T follicular helper cell (primary cell): ENCODE measurements at places on chromosomes 4 and X.

DNA sequence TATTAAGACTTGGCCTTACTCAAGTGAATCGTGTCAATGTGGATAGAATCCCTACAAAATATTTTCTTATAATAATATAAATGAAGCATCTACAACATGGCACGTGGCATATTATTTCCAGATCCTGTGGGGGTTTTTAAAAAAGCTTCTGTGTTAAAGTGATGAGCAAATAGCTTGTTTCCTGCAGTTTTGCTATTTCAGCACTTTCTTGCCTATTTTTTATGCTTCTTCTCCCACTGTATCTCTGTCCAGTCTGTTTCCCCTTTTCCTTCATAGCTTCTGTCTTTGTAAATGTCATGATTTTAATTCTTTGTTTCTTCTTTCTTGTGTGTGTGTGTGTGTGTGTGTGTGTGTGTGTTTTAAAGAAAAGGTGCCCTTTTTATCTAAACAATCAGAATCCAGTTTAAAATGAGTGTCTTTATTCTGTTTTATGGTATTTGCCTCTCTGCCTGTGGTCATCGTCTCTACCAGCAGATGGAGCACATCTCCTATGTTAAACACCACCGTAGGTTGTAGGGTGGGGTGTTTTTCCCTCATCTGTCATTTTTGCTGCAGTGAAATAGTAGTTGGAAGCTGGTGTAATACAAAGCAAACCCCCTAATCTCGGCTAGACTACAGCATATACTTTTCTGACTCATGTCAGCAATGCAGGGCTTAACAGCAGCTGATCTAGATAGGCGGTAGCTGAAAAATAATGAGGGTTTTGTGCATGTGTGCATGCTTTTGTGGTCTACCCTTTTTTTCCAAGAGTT lies 33.1 kb downstream of the FTHL17 start:
- no peak for DNase-seq

DNA sequence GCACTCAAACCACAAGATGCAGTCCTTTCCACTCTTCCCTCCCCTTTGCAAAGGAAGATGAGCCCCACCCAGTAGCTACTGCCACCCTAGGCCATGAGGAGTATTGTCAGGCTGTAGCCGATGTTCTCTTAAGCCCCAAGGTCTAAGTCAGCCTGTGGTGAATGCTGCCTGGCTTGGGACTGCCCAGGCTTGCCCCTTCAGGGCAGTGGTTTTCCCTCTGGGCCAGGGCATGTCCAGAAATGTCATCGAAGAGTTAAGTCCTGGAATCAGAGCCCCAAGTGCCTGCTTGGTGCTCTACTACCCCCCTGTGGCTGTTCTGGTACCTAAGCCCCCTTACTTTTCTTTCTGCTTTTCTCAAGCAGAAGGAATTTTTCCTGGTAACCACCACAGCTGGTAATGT lies 11.8 kb upstream of the PGK1 start:
- DNase-seq: no peak

DNA sequence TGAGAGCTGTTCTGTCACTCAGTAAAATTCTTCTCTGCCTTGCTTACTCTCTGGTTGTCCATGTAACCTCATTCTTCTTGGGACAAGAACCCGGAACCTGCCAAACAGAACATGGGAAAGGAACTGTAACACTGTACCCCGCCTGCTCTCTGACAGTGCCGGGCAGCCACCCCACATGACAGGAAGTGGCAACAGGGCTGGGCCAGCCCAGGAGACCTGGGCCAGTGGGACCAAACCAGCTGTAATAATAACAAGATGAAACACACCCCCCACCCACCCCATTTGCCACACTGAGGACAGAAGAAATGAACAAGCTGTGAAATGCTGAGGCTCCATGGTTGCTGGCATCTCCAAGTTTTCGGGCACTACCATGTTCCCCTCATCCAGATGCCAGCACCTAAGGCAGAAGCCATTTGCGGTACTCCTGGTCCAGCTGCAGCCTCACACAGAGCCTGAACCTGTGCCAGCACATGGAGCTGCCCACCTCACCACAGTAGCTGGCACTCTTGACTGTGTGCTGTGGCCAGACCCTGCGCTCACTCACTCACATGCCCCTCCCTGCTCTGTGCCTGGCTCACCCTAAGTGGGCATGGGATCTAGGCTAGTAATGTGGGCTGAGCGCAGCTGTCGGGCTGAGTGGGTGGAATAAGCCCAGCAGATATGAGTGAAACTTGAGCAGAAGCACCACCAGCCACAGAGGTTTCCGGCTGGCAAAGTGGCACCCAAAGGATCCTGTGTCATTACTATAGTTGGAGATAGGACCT lies 126.2 kb upstream of the UGT8 start:
- no peak for DNase-seq

DNA sequence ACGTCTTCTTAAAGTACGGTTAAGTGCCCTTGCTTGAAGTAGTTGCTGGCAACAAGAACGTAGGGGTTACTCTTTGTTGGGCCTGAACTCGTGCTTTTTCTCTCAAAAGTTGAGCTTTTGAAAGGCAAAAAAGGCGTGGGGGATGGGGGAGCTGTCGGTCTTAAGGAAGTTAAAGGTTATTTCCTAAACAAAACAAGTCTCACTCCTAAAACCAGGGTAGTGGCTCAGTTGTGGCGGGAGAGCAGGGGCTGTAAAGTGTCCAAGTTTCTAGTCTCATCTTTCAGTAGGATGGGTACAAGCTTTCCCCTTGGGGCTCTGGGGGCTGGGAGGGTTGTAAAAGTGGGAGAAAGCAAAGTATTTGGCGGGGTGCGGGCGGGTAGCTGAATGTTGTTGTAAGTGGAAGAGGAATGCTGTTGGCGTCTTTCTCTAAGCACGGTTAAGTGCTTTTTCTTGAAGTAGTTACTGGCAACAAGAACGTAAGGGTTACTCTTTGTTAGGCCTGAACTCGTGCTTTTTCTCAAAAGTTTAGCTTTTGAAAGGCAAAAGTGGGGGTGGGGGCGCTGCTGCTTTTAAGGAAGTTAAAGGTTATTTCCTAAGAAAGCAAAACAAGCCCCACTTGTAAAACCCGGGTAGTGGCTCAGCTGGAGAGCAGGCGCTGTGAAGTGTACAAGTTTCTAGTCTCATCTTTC lies 904 bp upstream of the WDR1 start:
- DNase-seq: no peak

DNA sequence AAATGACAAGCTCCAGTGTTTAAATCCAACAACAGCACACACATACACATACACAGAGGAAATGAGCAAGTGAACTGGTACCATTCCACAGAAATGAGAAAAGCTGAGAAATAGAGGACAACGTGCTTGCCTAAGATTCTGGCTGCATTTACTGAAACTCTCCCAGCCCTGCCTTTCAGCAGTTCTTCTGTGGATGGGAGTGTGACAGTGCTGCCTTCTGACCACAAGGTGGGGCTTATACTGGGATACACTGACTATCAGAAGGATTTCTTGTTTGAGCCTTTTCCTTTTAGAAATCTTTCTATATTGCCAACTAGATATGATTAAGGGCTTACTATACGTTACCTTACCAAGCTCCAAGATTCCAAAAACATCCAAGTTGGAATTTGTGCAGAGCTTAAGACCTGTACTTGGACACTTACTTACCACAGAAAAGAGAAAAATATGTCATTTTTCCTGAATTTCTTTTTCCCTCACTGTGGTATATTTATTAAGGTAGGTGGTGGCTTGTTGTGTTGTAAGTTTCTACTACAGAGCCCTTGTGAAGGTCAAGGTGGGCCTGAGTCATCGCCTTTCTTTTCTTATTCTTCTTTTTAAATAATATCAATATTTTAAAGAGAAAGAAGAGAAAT lies 10.7 kb upstream of the CXCL8 start:
- no peak for DNase-seq

DNA sequence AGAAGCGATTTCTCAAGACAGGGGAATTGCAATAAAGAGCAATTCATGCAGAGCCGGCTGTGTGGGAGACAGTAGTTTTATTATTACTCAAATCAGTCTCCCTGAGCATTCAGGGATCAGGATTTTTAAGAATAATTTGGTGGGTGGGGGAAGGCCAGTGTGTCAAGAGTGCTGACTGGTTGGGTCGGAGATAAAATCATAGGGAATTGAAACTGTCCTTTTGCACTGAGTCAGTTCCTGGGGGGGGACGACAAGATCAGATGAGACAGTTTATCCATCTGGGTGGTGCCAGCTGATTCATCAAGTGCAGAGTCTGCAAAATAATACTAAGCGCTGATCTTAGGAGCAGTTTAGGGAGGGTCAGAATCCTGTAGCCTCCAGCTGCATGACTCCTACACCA lies 502.4 kb downstream of the NLGN4X start:
- DNase-seq: no peak

- no peak for DNase-seq
These were observed 69.6 kb upstream of the MTNR1A start for GRCh38 chr4:186624951-186625350.

DNA sequence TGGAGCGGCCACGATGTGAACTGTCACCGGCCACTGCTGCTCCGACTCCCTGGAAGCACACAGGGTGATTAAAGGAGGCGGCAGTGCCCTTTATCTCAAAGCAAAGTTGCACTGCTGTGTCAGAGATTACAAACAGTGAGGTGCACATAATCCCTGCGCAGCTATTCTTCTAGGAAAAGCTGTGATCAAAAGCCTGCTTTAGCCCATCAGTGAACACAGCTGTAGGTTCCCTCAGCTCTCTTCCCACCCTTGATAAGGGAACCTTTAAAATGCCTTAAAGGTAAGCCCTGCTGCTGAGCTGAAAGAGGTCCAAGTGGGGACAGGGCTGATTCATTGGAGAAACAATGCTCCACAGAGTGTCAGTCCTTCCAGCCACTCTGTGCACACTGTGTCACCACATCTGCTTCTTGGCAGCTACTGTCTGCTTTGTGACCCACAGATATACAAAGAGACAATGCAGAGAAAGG lies 127.6 kb downstream of the EIF4E start:
- no peak for DNase-seq

- DNase-seq: no peak
These were observed 236.5 kb downstream of the PARM1 start for GRCh38 chr4:75169427-75169826.

DNA sequence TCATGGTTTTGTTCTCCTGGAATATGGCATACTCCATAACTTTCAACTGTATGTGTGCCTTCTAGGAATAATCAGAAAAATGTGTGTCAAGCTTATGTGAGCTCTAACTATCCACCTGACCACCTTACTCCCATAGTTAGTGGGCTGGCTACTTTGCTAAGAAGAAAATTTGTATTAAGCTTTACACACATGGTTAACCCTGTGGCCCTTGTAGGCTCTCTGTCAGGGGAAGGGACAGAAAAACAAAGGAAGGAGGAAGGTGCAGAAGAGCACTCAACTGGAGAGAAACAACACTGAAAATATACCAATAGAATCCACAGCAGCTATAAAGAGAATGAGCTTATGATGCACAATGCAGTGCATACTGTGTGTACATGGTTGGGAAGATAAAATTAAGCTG lies 84.6 kb downstream of the PPP3CA start:
- DNase-seq: no peak

GRCh38 chr4:7787681-7788141 lies 151.9 kb downstream of the AFAP1 start:
- DNase-seq: no peak

- DNase-seq: no peak
These were observed 9.1 kb downstream of the KLB start for GRCh38 chr4:39415678-39416283.

DNA sequence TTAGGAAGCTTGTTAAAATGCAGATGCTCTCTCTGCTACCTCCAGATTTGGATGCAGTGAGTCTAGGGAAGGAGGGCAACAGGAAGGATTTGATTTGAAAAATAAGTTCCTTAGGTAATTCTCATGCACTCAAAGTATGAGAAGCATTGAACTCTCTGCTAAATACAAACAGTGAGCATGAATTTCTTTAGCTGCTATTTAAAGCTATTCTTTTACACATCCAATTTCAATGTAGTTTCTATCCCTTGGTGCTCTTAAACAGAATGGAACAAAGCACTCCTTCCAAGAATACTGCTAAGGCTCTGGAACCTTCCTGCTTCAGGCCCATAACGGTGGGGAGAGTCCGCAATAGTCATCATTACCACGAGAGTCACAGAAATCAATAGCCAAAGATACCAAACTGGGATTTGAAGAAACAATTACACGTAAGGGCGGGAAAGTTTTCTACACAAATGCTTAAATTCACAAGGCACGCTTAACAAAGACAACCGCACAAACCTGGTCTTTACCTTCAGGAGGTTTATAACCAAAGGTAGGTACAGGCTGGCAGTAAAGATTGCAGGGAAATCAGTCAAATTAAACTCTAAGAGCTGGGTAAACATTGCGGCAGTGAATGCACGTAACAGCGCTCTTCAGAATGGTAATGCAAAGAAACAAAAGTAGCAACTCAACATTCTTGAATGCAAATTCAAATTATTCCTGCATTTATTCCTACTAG lies 123.2 kb upstream of the NAP1L5 start:
- DNase-seq: no peak

DNA sequence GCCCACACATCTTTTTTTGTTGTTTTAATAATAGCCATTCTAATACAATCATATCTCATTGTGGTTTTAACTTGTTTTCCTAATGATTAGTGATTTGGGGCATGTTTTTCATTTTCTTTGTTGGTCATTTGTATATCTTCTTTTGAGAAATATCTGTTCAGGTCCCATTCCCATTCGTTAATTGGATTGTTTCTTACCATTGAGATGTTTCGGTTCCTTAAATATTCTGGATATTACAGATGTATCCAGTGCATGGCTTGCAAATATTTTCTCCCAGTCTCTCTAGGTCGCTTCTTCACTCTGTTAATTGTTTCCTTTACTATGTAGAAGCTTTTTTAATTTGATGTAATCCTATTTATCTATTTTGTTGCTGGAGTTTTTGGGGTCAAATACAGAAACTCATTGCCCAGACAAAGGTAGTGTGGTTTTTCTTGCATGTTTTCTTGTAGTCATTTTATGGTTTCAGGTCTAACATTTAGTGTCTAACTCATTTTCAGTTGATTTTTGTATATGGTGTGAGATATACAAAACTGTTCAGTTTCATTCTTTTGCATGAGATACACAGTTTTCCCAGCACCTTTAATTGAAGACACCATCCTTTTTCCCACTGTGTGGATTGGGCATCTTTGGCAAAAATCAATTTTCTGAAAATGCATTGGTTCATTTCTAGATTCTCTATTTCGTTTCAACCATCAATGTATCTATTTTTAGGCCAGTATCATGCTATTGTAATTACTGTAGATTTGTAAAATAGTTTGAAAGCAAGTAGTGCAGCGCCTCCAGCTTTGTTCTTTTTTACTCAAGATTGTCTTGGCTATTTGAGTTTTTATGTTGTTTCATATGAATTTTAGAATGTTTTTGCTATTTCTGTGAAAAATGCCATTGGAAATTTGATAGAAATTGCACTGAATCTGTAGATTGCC lies 195.9 kb downstream of the SCFD2 start:
- no peak for DNase-seq

DNA sequence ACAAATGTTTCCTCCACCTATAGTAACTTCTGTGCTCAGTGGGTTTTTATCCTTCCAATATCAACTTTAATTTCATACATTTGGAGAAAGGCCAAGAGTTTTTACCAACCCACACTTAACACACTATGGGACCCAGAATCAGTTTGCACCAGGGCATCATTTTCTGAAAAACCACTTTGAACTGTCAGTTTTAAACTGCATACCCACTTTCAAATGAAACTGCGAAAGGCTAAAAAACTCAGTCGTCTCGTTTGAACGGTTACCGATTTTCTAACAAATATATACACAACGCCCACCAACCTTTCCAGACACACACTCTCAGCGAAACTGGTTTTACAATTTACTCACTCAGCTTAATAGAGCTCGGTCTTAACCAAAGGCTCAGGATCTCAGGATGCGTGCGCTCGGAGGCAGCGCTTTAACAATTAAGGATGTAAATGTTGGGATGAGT lies 376 bp downstream of the ABCG2 start:
- DNase-seq: no peak
